ENCODE measurements at places on chromosomes 12 and 14. TPM values are rescaled to one million over a fixed set of nuclear protein-coding genes. Genes with fewer than 3 reads are reported as not detected.

- DNase-seq: no peak
These were observed 754 bp downstream of the KRT18 start for GRCh38 chr12:52949413-52950331.

DNA sequence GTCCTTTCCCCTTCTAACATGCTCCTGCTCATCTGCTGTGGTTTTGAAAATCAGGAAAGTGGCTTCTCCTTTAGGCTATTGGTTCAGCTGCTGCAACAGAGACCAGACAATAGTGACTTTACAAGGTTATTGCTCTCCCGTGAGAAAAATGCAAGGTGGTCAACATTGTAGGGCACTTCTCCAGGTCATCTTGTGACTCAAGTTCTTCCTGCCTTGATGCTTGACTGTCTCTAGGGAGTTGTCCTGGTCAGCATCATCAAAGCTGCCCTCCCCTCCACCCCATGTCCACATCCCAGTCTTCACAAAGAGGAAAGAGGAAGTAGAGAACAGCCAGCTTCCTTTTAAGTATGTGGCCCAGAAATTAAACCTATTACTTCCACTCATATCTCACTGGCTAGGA lies 3.9 kb upstream of the TMEM63C start:
- no peak for DNase-seq

DNA sequence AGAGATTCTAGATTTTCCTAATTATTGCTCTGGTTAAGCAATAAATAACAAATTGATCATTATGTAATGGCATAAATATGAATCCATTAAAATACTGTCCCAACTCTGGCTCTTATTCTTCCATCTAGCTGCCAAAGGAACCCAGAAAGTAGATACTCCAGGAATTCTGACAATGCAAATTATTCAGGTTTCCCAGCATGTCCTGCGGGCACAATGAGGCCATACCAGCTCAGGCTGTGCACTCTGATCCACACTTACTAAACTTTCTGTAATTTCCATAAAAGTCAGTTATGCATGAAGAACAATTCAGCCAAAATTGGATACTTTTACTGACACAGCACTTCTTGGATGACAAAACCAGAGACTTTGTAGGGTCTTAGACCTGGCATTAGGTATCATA lies 576.3 kb downstream of the KCNH5 start:
- no peak for DNase-seq

GRCh38 chr12:40646911-40647310 lies 45.3 kb upstream of the CNTN1 start:
- no peak for DNase-seq

The TULP3 gene
- polyA plus RNA-seq: 3.9 TPM

The KLHL33 gene
- polyA plus RNA-seq: 1.3 TPM

The KRT77 gene
- 0.01 TPM for polyA plus RNA-seq

DNA sequence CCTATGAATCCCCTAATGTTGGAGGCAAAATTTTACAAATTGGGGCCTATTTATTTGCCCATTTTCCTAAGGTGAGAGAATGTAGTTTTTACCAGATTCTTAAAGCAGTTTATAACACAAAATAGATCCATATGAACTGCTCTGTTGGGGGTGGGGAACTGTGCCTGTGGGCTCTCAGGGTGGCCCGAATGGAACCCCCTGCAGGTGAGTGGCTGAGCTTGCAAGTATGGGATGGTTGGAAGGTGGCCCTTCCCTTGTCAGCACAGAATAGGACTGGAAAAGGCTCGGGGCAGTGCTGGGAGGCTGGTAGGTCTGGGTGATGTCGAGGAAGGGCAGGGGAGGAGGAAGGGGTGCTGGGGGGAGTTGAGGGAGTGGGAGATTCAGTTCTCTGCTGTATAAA lies 4.9 kb downstream of the VSX2 start:
- DNase-seq: no peak

Measured in psoas muscle (tissue), 8 donors.